ENCODE measurements at places on chromosomes 1 and 21. TPM values are rescaled to one million over a fixed set of nuclear protein-coding genes. Genes with fewer than 3 reads are reported as not detected.

The ARHGAP30 gene
- polyA plus RNA-seq = 0.70 TPM

The CYP4A22 gene
- polyA plus RNA-seq = 0.28 TPM

The TMEM240 gene
- polyA plus RNA-seq = 2.5 TPM

The SAMD11 gene
- 7.6 TPM for polyA plus RNA-seq

The WNT4 gene
- polyA plus RNA-seq = 17.6 TPM

The MAPKAPK2 gene
- polyA plus RNA-seq = 38.8 TPM

The ELF3 gene
- 447 TPM for polyA plus RNA-seq

The OR6N1 gene
- polyA plus RNA-seq = not detected

The JAM2 gene
- 8.5 TPM for polyA plus RNA-seq

The PADI2 gene
- 0.54 TPM for polyA plus RNA-seq

The AMPD1 gene
- polyA plus RNA-seq = not detected

The AIRE gene
- 0.02 TPM for polyA plus RNA-seq

The KLF17 gene
- not detected for polyA plus RNA-seq

Data from pancreas (tissue), 10 donors.